Melanocyte of skin (primary cell): ENCODE measurements at places on chromosomes 7 and 10. TPM values are rescaled to one million over a fixed set of nuclear protein-coding genes. Genes with fewer than 3 reads are reported as not detected.

SPDYE5 gene
- not detected in 2 replicates for total RNA-seq

CALCR gene
- under 0.01 TPM in 1 of 2 replicates, not detected in the other for total RNA-seq

PSMG3 gene
- total RNA-seq = 36.7 and 44.0 TPM in 2 replicates

NAT16 gene
- not detected in 2 replicates for total RNA-seq

CLRN3 gene
- total RNA-seq = under 0.01 TPM in 1 of 2 replicates, not detected in the other

SERPINE1 gene
- total RNA-seq = 2.0 and 3.3 TPM in 2 replicates
